ENCODE measurements at places on chromosomes 1 and 21. TPM values are rescaled to one million over a fixed set of nuclear protein-coding genes. Genes with fewer than 3 reads are reported as not detected.

DNA sequence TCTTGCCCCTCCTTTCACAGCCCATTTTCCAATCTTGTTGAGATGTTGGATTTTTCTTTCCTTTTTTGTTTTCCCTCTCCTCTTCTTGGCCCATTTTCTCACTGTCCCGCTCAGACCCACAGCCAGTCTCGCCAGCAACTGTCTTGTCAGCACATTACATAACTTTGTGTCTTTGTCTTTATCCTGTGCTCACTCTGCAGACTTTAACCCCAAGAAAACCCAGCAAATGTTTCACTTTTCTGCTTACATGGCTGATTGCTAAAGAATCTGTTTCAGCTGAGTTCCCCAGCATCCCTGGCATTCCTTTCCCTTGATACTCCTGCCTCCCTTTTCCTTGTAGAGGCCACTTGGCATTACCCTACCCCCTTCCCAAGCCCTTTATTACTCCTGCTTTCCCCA is 74.6 kb downstream of the ZNF648 start:
- no peak for DNase-seq
- H3K27me3 ChIP-seq, result no peaks in the 10 kb centered on the region
- H3K27ac ChIP-seq, result no peak overlapping the region
- H3K4me1 ChIP-seq, result no peaks in the 10 kb centered on the region
- no peak overlapping the region for H3K4me3 ChIP-seq
- H3K36me3 ChIP-seq, result no peaks in the 10 kb centered on the region

- peak overlapping the region; percentile 32 for H3K27ac ChIP-seq
- no peaks in the 10 kb centered on the region for H3K36me3 ChIP-seq
- no peak for DNase-seq
- no peaks in the 10 kb centered on the region for H3K27me3 ChIP-seq
- no peaks in the 10 kb centered on the region for H3K4me1 ChIP-seq
- H3K4me3 ChIP-seq, result no peak overlapping the region
These were observed 997 bp upstream of the PTPN7 start for GRCh38 chr1:202161151-202162046.

- no peak overlapping the region for H3K4me3 ChIP-seq
- DNase-seq, result no peak
- H3K27me3 ChIP-seq, result no peaks in the 10 kb centered on the region
- peaks cover 9% of the 10 kb centered on the region for H3K4me1 ChIP-seq
- H3K36me3 ChIP-seq, result no peaks in the 10 kb centered on the region
- H3K27ac ChIP-seq, result peak overlapping the region; percentile 71
These were observed 4.9 kb upstream of the TNFRSF1B start for GRCh38 chr1:12161662-12162458.

DNA sequence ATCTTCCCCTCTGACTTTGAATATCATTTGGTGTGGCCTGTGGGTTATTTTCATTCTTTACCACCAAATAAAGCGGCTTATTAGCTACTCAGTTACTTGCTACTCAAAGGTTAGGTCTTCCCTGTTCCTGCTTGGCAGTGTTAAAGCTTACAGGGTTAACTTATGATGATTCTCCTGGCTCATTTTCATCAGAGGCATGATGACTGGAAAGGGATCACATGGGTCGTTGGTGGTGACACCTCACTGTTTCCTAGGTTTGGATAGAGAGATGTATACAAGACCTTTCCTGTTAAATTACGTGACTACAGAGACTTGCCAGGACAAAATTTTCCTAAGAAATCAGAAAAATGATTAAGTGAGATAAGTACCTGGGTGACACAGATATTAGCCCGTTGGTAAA is 27.4 kb downstream of the MRPS6 start:
- no peak overlapping the region for H3K27ac ChIP-seq
- H3K27me3 ChIP-seq, result no peaks in the 10 kb centered on the region
- no peaks in the 10 kb centered on the region for H3K36me3 ChIP-seq
- H3K4me3 ChIP-seq, result no peak overlapping the region

GRCh38 chr1:36457691-36458090 is 6.5 kb downstream of the MRPS15 start:
- H3K4me3 ChIP-seq, result no peak overlapping the region
- peaks cover 47% of the 10 kb centered on the region for H3K36me3 ChIP-seq
- no peak for DNase-seq
- no peak overlapping the region for H3K27ac ChIP-seq
- no peaks in the 10 kb centered on the region for H3K27me3 ChIP-seq

DNA sequence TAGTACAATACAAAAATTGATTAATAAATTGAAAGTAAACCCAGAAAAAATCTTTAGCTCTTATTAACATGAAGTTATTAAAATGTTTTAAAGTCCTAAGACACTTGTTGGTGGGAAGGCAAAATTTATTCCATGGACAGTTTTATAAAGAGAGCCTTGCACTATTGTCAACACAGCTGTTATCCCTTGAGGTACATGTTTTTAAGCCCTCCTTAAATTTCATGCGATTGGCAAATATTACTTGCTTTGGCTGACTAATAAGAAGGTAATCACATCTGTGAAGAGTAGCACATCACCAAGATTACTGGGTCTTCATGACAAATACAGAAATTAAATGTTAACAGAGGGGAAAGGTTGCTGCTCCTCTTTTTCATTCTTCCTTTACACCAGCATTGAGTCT is 611.1 kb downstream of the BRINP3 start:
- no peak overlapping the region for H3K27ac ChIP-seq
- no peak for DNase-seq
- no peaks in the 10 kb centered on the region for H3K4me1 ChIP-seq
- H3K27me3 ChIP-seq, result no peaks in the 10 kb centered on the region
- no peaks in the 10 kb centered on the region for H3K36me3 ChIP-seq

Gene KMO
- total RNA-seq, result 24.7 TPM

Gene SLC35E2B
- total RNA-seq, result 13.4 TPM

Data from liver (tissue), 10 donors.